ENCODE measurements at places on chromosomes 11 and 22.

DNA sequence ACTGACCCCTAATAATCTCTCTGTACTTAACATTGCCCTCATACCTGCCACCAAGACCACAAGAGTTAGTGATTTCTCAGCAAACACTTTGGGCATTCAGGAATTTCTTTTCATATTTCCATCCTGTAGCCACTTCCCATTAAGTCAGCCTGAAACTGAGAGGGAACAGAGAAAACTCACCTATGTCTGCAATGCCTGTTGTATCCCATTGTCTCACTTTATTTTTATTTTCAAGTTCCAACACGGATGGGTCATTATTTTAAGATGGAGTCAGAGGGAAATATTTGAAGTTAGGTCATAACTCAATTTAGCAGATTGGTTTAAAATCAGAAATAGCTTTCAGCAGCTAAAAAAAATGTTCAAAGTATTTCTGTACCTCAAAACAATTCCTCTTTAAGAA lies 937.8 kb upstream of the CHORDC1 start:
- no peak for DNase-seq

- no peak for DNase-seq
Observed at GRCh38 chr11:7490535-7490934, 5.2 kb downstream of the OLFML1 start.

DNA sequence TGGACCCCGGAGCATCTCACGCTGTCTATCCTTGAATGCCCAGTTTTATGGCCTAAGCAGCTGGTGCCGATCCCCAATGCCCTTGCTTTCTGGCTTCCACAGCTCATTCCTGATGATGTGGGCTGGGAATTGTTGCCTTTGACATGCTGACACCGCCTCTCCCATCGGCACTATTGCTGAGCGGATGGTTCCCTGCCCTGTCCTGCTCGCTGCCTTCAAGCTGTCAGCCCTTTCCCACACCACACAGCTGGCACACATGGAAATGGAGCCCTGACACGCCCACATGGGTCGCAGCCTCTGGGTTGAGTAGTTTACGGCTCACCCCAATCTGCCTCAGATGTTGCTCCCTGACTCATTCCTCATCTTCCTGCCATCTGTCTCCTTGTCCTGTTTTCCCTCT lies 110.2 kb upstream of the SESN3 start:
- no peak for DNase-seq

- no peak for DNase-seq
Observed at GRCh38 chr11:94219771-94220170, 84.6 kb upstream of the IZUMO1R start.

DNA sequence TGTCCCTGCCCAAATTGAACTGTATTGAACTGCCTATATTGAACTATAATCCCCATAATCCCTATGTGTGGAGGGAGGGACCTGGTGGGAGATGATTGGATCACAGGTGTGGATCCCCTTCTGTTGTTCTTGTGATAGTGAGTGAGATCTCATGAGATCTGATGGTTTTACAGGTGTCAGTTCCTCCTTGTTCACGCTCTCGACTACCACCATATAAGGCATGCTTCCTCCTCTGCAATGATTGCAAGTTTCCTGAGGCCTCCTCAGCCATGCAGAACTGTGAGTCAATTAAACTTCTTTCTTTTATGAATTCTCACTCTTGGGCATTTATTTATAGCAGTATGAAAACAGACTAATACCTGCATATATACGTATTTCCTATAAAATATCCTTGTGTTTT lies 206.5 kb upstream of the PDGFD start:
- DNase-seq = no peak

DNA sequence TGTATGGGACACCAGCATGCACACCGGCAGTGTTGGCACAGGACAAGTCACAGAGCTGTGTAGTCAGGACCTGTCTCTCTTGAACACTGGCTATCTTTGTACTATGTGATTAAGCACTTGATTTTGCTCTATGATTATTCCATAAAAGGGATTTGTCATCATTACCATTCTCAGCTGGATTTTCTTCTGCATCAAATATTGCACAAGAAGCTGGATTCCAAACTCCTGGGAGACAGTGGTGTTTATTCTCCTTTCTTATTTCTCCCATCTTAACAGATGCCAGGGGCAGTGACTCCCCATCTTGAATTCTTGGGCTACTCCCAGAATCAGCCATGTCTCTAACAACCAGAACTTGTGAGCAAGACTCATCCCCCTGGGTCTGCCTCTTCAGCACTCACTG lies 62.5 kb upstream of the GNAZ start:
- no peak for DNase-seq

DNA sequence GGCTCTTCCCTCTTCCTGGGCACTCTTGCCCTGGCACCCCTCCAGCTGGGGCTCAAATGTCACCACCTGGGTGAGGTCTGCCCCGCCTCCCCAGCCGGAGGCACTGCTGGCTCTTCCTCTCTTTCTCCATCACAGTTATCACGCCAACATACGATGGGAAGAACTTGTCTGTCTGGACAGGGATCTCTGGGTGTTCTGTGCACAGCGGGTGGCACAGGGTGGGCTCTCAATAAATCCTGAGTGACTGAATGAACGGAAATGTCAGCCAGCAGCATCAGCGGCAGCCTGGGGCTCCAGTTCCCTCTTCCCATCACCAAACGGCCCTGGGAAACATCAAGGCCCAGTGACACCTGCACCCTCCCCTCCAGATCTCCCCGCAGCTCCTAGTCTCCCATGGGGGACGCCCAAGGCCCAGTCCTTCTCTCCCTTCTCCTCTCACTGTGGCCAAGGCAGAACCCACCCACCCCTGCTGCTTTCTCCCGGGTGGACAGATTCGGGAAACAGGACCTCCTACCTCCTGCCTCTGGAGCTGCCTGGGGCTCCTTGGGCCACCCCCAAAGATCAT lies 440 bp upstream of the SLC25A45 start:
- no peak for DNase-seq

DNA sequence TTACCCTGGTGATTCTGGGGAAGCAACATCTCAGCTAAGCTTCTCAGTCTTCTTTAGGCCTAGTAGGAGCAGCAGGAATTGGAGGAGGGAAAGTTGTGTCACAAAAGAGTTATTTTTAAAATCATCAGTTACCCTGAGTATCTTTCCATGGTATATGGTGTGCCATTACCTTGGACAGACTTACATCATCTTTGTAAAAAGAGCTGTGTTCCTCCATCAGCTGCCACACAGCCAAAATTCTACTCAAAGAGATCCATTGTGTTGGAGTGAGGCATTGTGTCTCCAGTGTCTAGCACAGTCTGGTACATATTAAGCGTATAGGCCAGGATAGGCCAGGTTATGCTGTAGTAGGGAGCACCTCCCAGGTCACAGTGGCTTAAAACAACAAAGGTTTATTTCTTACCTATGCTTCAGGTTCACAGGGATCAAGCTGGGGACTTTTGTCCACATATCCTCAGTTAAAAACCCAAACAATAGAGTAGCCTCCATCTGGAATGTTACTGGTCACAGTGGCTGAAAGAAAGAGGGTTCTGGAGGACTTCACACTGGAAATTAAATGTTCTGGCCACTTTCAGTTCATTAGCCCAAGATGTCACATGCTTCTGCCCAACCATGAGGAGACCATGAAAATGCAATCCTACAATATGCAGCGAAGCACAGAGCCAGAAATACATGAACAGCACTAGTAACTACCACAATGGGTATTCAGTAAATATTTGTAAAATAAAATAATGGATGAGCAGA lies 9.9 kb upstream of the TMPRSS5 start:
- DNase-seq = no peak

DNA sequence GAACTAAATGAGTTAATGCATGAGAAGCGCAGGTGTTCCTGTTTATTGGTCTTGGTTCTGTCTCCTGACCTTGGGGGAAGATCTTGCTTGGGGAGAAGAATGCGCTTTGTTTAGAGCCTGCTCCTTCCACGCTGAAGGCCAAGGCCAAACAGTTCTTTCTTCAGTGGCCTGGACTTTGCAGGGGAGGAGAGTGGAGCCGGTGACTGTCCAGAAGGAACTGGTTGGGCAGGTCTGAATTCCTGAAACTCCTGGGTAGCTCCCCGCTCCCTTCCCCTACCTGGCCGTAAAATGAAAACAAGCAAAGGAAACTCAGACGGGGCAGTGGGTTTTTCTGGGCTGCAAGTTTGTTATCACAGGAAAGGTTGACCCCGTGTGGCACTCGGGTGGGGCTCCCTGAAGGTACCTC lies 3.6 kb downstream of the ARHGAP8 start:
- DNase-seq = no peak

- DNase-seq = no peak
Observed at GRCh38 chr22:49466878-49467595, 360.6 kb downstream of the BRD1 start.

GRCh38 chr22:19142394-19142793 lies 2.1 kb downstream of the ESS2 start:
- DNase-seq = no peak

- DNase-seq = no peak
Observed at GRCh38 chr11:2237457-2238238, 32.7 kb downstream of the ASCL2 start.
